Ovary (tissue), 10 donors: ENCODE measurements at places on chromosomes 4 and X. TPM values are rescaled to one million over a fixed set of nuclear protein-coding genes. Genes with fewer than 3 reads are reported as not detected.

DNA sequence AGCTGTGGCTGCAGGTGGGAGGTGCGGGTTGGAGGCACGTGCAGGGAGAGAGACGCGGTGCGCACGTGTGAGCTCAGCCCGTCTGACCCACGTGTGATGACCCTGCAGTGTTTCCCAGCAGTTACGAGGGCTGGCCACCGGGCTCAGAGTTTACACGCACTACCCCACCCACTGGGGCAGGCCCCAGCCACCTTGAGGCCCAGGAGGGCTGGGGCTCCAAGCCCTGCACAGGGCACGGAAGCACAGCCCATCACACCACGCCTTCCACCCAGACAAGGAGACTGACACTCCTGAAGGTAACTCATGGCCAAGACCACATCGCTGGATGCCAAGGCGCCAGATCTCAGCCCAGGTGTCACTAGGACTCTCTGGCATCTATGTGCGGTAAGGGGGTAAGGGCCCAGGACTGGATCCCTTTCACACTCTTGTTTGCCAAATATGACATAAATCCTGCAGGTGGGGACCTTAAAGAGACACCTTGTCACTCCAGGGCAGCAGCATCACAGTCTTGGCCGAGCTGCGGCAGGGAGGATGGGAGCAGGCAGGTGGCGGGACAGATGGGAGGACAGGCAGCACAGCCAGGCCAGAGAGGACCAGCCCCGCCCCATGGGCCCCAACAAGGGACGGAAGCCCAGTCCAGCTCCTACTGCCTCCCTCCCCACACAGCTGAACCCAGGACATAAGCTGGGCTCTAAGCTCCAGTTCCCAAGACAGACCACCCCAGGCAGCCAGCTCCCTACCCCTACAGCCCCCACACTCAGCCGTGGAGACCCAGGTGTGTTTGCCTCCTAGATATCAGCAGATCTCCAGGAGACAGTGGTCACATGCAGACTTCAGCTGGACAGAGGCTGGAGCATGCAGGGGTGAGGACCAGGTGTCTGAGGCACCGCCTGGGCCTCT, 56.8 kb downstream of the ZFYVE28 start:
- peaks cover 22% of the 10 kb centered on the region for H3K4me1 ChIP-seq
- no peak for DNase-seq
- H3K4me3 ChIP-seq, result no peak overlapping the region
- H3K36me3 ChIP-seq, result no peaks in the 10 kb centered on the region

DNA sequence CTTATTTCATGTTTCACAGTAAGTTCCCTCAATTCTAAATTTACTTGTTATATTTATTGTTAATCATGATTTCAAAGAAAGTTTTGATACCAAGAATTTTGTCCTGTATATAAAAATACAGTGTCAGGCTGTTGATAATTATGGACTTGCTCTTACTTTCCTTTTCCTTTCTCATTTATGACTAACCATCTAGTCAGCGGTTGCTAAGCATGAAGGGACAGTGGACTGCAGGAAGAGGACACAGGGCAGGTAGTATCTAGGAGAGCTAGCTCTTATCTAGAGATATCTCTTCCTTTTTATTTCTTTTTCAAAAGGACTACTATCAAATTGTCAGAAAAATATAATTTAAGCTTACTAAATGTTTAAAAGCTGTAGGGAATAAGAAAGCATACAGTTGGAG, 1.6 kb downstream of the OPRPN start:
- no peak for DNase-seq
- no peaks in the 10 kb centered on the region for H3K36me3 ChIP-seq
- H3K27me3 ChIP-seq, result no peaks in the 10 kb centered on the region
- no peaks in the 10 kb centered on the region for H3K4me1 ChIP-seq
- no peak overlapping the region for H3K4me3 ChIP-seq

- H3K4me3 ChIP-seq, result no peak overlapping the region
- H3K27ac ChIP-seq, result no peak overlapping the region
- H3K36me3 ChIP-seq, result no peaks in the 10 kb centered on the region
These were observed 137.6 kb upstream of the SPIN4 start for GRCh38 chrX:63488546-63489373.

DNA sequence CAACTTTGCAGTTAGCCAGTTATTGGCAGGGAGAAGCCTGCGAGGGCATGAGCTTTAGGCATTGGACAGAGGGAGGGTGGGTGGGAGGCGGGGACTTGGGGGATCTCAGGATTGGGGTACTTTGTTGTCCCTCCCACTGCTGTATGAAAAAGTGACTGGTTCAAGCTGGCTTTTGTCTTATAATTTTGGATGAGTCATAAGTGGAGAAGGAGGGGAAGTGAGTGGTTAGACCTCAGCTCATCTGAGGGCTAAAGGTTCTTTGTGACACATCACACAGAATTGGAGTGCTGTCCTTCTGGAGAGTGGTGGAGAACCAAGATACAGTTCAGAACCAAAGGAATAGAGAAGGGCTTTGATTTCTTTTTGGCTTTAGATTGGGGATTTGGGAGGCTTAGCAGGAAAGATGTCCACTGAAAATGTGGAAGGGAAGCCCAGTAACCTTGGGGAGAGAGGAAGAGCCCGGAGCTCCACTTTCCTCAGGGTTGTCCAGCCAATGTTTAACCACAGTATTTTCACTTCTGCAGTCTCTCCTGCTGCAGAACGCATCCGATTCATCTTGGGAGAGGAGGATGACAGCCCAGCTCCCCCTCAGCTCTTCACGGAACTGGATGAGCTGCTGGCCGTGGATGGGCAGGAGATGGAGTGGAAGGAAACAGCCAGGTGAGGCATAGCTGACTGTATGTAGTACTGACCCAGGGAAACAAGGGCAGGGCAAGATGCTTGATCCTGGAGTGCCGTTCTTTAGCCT, at the start of gene SLC4A4:
Gene SLC4A4, plus strand, starts transcription at position 175 of the 748 bp plus-strand sequence.
- H3K4me3 ChIP-seq, result no peak within 1 kb of the TSS
- H3K36me3 ChIP-seq, result no peaks in the 10 kb centered on the region
- no peaks in the 10 kb centered on the region for H3K4me1 ChIP-seq
- no peak within 1 kb of the TSS for H3K27ac ChIP-seq

GRCh38 chrX:105880491-105880890, 58.2 kb downstream of the NRK start:
- DNase-seq, result no peak
- no peak overlapping the region for H3K27ac ChIP-seq
- H3K36me3 ChIP-seq, result no peaks in the 10 kb centered on the region
- H3K27me3 ChIP-seq, result peaks cover 2% of the 10 kb centered on the region

QRFPR gene
- total RNA-seq, result not detected
